DND-41 (cell line): ENCODE measurements at places on chromosomes 3 and 15.
A peak's percentile ranks its signal among the peaks of the same experiment; 100 is the strongest.

- no peak overlapping the region for H3K4me3 ChIP-seq
- DNase-seq: no peak
- no peaks in the 10 kb centered on the region for H3K36me3 ChIP-seq
- no peaks in the 10 kb centered on the region for H3K4me1 ChIP-seq
- H3K27ac ChIP-seq: no peak overlapping the region
Measured at GRCh38 chr3:149473357-149474249, 894 bp upstream of the TM4SF4 start.

GRCh38 chr3:20254268-20255117 is 68.5 kb upstream of the SGO1 start:
- no peak for DNase-seq
- H3K27ac ChIP-seq: no peak overlapping the region
- no peaks in the 10 kb centered on the region for H3K27me3 ChIP-seq
- no peak overlapping the region for H3K4me3 ChIP-seq
- H3K4me1 ChIP-seq: no peaks in the 10 kb centered on the region

- no peak overlapping the region for H3K4me3 ChIP-seq
- peaks cover 18% of the 10 kb centered on the region for H3K4me1 ChIP-seq
- no peaks in the 10 kb centered on the region for H3K27me3 ChIP-seq
- H3K36me3 ChIP-seq: no peaks in the 10 kb centered on the region
- DNase-seq: no peak
- no peak overlapping the region for H3K27ac ChIP-seq
Measured at GRCh38 chr3:136790786-136791185, 28.1 kb upstream of the SLC35G2 start.

DNA sequence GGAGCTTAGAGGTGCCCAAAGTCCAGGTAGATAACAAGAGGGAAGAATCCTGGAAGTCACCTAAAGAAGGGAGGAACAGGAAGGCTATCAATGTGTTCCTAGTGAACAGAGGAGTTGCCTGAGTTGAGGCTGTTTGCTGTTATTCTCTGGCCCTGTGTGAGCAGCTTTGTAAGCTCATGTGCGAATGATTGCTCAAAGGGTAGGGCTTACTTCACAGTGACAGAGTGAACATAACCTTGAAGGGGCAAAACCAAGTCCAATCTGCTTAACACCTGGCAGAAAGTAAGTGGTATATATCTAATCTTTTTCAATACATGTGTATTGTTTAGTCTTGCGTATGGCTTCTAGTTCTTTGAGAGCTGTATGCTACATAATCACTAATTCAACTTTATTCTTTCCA is 1153.6 kb downstream of the TUSC7 start:
- H3K36me3 ChIP-seq: no peaks in the 10 kb centered on the region
- H3K4me3 ChIP-seq: no peak overlapping the region
- H3K27me3 ChIP-seq: no peaks in the 10 kb centered on the region
- no peak overlapping the region for H3K27ac ChIP-seq
- no peaks in the 10 kb centered on the region for H3K4me1 ChIP-seq

DNA sequence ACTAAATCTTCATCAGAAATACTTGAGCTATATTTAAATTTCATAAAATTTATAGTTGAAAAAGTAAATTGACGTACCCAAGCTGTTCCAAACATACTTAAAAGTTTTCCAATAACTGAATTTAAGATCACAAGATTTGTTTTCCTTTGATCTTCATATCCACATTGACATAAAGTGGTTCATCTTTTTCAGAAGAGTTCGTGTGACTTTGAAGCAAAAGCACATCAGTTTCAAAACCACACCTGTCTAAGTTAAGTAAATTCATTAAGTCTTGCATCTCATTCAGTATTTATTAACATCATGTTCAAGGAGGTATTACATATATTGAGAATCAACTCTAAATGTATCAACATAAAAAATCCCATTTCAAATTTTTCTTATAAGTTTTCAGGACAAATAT is 79.5 kb downstream of the BFSP2 start:
- no peaks in the 10 kb centered on the region for H3K36me3 ChIP-seq
- no peaks in the 10 kb centered on the region for H3K27me3 ChIP-seq
- no peak overlapping the region for H3K4me3 ChIP-seq
- DNase-seq: no peak
- no peak overlapping the region for H3K27ac ChIP-seq

DNA sequence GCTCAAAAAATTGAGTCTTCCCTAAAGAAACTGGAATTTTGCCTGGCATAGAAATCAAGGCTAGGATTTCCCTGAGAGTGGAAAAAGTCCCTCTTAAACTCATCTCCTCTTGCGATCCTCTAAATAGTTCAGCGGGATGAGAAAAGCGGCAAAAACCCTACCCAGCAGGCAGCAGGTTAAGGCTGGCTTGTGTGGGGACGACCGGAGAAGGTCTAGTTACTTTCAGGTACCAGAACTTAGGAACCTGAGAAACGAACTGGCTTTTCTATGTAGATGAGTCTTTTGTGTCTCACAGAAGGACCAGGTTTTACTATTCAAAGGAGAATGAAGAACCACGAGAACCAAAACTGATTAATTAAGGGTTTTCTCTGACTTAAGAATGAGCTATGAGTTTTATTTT is 523.7 kb upstream of the TGFBR2 start:
- H3K27ac ChIP-seq: no peak overlapping the region
- H3K4me3 ChIP-seq: no peak overlapping the region
- DNase-seq: no peak
- H3K27me3 ChIP-seq: no peaks in the 10 kb centered on the region

- H3K27me3 ChIP-seq: no peaks in the 10 kb centered on the region
- H3K4me3 ChIP-seq: no peak overlapping the region
- no peak for DNase-seq
- no peak overlapping the region for H3K27ac ChIP-seq
- no peaks in the 10 kb centered on the region for H3K36me3 ChIP-seq
Measured at GRCh38 chr3:147424581-147425387, 15.6 kb downstream of the ZIC1 start.

DNA sequence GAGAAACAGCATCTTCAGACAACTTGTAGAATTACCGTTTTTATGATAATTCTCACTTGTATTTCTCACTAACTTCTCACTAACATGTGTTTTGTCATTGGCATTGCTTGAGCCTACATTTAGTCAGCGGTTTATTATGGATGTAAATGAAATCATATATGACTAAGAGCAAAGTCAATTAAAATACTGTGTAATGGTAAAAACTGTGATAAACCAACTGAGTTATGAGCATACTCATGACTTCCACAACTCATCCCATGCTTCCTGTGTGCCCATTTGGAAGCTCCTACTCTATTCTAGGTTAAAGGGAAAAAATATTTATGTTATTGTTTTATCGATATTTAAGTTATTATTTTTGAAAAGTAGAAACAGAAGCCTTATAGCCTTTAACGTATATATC is 12.8 kb downstream of the PXK start:
- H3K27ac ChIP-seq: peak overlapping the region; percentile 70

DNA sequence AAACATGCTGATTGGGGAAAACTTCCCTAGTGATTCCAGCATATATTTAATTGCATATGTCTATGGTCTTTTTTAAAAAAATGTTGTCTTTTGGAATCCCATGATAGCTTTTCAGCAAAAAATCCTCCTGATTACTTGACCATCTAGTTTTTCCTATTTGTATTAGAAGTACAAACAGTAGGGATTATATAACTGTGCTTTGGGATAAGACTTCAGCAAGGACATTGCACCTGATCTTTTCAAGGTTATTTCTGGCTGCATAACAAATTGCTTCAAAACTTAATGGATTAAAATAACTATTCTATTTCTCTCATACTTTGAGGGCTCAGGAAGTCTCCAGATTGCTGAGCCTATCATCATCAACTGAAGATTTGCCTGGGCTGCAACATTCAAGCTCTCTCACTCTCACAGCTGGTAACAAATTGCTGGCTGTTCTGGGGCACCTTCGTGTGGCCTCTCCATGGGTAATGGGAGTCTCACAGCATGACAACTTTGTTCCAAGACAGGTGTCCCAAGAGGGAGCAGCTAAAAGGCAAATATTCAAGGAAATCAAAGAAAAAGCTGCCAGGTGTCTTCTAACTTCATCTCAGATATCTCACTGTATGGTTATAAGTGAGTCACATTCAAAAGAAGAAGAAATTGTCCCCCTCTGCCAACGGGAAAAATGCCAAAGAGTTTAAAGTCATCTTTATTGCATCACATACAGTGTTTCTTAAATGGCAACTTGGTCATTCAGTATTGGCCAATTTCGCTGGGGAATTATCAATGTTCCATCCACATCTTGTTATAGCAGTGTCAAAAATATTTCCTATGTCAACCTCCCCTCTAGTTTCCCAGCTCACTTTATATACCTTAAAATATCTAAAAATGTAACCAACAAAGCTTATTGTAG is 644.5 kb upstream of the GRM7 start:
- H3K36me3 ChIP-seq: no peaks in the 10 kb centered on the region
- H3K27ac ChIP-seq: no peak overlapping the region
- no peak overlapping the region for H3K4me3 ChIP-seq
- no peak for DNase-seq
- H3K27me3 ChIP-seq: no peaks in the 10 kb centered on the region
- no peaks in the 10 kb centered on the region for H3K4me1 ChIP-seq

DNA sequence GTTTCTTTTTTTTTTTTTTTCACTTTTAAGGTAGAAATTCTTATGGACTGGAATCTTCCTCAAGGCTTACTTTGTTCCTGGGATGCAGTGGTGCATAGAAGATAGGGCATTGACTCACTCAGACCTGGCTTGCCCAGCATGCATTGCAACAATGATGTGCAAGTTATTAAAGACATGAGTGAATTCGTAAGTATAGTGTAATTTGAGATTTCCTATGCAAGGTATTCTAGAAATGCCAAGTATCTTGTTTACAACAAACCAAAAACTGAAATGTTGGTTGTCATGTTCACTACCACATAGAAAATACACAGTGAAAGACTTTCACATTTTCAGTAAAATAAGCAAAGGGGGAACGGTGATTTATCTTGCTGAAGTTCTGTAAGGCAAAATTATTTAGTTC is 56.5 kb upstream of the FNDC3B start:
- H3K36me3 ChIP-seq: no peaks in the 10 kb centered on the region
- H3K4me3 ChIP-seq: no peak overlapping the region
- no peak overlapping the region for H3K27ac ChIP-seq
- peaks cover 3% of the 10 kb centered on the region for H3K27me3 ChIP-seq
- no peak for DNase-seq

DNA sequence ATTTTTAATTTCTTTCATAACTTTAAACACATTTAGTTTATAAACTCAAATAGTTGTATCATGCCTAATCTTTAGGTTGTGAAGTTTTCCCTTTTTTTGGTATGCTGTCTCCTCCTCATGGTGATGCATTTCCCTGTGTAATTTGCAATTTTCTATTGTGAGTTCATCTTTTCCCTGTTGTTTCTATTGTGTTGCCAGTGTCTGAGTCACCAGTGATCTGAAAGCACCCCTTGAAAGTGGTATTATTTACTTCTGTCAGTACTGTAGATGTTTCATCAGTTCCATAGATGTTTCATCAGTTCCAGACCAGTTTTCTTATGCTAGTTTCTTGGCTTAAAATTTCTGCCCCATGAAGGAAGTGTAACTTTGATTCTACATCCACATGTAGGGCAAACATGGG is 80.6 kb downstream of the OXSM start:
- no peaks in the 10 kb centered on the region for H3K4me1 ChIP-seq
- no peak overlapping the region for H3K4me3 ChIP-seq
- no peaks in the 10 kb centered on the region for H3K27me3 ChIP-seq
- H3K36me3 ChIP-seq: no peaks in the 10 kb centered on the region

- H3K36me3 ChIP-seq: no peaks in the 10 kb centered on the region
- H3K27ac ChIP-seq: no peak overlapping the region
- no peaks in the 10 kb centered on the region for H3K4me1 ChIP-seq
- H3K27me3 ChIP-seq: peaks cover 4% of the 10 kb centered on the region
- DNase-seq: no peak
Measured at GRCh38 chr15:62561059-62561519, 396.0 kb upstream of the C2CD4B start.

DNA sequence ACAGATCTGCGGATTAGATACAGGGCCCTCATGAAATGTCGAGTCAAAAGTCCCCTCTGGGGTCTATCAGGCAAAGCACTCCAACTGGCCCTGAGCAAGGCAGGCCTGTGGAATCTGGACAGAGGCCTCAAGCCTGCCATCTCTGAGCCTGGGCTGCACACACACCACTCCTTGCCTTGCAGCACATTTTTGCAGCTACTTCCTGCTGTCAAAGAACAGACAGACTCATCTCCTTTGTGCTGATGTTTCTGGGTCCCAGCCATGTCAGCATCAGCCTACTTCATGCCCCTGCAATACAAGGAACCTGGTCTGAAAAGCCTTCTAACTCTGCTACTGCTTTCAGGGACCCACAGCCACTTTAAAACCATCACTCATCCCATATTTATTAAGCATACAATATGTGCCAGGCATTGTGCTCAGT is 60.6 kb upstream of the IL12A start:
- no peak overlapping the region for H3K4me3 ChIP-seq
- no peak for DNase-seq
- H3K27ac ChIP-seq: no peak overlapping the region
- peaks cover 4% of the 10 kb centered on the region; the same call in 1 of the 2 replicates for H3K4me1 ChIP-seq

GRCh38 chr15:100338971-100339444 is 2.8 kb downstream of the ADAMTS17 start:
- H3K36me3 ChIP-seq: peaks cover 6% of the 10 kb centered on the region
- no peaks in the 10 kb centered on the region for H3K27me3 ChIP-seq
- H3K27ac ChIP-seq: peak overlapping the region; percentile 97
- peaks cover 45% of the 10 kb centered on the region for H3K4me1 ChIP-seq
- H3K4me3 ChIP-seq: peak overlapping the region; percentile 79
- DNase-seq: peak; percentile 85

DNA sequence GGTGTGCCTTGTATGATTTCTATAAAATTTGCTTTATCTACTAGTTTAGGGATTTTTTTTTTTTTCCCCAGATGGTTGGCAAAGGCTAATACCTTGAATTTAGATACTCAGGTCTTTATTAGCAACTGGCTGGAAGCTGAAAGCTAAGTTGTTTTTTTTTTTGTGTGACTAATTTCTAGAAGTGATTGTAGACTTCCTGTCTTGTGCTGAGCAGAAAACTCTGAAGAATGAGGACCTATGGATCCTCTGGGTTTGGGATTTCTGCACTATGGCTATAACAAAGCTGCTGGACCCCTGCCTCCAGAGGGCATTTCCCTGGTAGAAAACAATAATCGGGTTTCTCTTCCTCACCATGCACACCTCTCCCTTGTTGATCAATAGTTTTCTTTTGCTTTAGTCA is 10.0 kb downstream of the ARIH2 start:
- H3K27me3 ChIP-seq: no peaks in the 10 kb centered on the region
- H3K36me3 ChIP-seq: peaks cover 81% of the 10 kb centered on the region
- no peak for DNase-seq
- H3K27ac ChIP-seq: no peak overlapping the region
- peaks cover 6% of the 10 kb centered on the region; the same call in 1 of the 2 replicates for H3K4me1 ChIP-seq

DNA sequence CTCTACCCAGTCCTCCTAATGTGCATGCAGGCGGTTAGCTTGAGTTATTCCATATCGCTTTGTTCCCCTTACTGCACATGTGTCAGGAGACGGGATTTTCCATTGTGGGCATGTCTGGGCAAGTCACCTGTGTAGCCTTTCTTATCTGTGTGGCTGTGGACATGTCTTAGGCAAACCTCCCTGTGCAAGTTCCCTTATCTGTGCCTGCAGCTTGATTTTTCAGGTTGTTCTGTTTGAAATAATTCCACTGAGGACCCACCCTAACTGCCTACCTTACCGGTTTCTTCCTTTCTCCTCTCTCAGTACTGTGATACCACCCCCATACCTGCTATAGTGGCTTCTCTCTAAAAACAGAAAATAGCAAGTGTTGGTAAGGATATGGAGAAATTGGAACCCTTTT is 113.6 kb downstream of the NEO1 start:
- no peak for DNase-seq
- no peak overlapping the region for H3K4me3 ChIP-seq
- no peak overlapping the region for H3K27ac ChIP-seq
- H3K4me1 ChIP-seq: no peaks in the 10 kb centered on the region
- H3K27me3 ChIP-seq: no peaks in the 10 kb centered on the region

GRCh38 chr3:125051715-125052581 is 3.8 kb downstream of the HEG1 start:
- peaks cover 56% of the 10 kb centered on the region for H3K4me1 ChIP-seq
- no peaks in the 10 kb centered on the region for H3K36me3 ChIP-seq
- H3K27ac ChIP-seq: peak overlapping the region; percentile 43
- no peak overlapping the region for H3K4me3 ChIP-seq
- DNase-seq: peak; percentile 82
- peaks cover 8% of the 10 kb centered on the region for H3K27me3 ChIP-seq
